ENCODE measurements at places on chromosomes 7 and 10. TPM values are rescaled to one million over a fixed set of nuclear protein-coding genes. Genes with fewer than 3 reads are reported as not detected.
A peak's percentile ranks its signal among the peaks of the same experiment; 100 is the strongest.

DNA sequence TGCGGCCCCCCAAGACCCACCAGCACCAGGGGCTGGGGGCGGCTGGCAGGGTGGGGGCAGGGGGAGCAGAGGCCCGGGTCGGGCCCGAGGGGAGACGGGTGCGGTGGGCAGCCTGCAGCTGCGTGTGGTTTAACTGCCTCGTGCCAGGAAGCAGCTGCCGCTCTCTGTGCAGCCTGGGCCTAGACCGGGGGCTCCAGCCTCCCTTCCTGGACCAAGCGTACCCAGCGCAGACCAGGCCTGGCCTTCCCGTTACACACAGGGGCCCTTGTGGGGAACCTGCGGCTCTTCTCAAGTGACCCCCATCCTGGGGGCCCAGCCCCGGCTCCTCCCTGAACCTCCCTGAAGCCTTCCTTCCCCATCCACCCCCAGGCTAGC, 6.6 kb upstream of the INTS1 start:
- no peak for DNase-seq
- no peaks in the 10 kb centered on the region for H3K27me3 ChIP-seq
- H3K4me1 ChIP-seq = peaks cover 7% of the 10 kb centered on the region
- H3K4me3 ChIP-seq = no peak overlapping the region
- no peaks in the 10 kb centered on the region for H3K36me3 ChIP-seq

DNA sequence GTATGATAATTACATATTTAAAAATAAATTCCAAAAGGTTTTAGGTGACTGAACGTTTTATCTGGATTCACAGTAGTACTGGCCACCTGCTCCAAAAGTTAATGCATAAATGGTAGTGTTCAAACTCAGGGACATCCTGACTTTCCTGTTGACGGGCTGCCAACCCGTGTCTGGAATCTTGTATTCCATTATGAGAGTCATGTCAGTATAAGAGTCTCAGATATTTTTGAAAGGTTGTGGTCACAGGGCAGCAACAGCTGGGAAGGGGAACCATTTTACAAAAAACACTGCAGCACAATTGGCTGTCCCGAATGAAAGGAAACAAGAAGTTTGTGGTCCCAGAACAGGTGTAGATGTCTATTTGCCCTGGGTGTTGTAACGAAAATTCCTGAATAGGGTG, 2.8 kb downstream of the TDRD1 start:
- no peak overlapping the region for H3K4me3 ChIP-seq
- no peaks in the 10 kb centered on the region for H3K4me1 ChIP-seq
- H3K27me3 ChIP-seq = peaks cover 8% of the 10 kb centered on the region
- DNase-seq = no peak

Gene LRRC27
- total RNA-seq = 3.6 TPM

Gene CPA2
- not detected for total RNA-seq

DNA sequence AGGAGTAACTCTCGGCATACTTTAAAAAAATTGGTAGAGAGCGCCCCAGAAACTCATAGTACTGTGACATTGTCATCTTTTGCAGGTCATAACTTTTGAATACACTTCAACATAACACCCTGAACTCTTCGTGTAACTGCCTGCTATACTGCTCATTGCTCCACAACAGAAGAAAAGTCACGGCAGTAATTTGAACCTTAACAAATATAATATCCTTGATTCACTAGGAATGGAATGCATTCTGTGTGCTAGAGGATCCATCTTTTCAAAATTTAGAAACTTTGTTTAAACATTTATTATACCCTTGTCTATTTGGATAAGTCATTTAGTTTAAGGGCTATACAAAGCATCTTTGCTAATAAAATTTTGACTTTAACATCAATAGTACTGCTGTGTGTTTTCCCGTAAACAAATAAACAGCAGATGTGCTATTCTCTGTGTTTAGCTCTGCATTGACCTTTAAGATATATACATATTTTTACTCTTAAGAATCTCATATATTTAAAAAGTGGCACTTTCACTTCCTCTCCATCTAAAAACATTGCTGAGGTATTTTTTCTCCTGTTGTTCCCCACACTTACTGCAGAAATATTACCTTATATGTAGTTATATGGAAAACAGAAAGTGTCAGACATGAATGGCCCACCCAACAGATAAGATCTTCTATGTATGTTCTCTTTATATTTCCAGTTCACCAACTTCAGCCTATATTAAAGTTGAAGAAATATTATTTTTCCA, 217.6 kb upstream of the TMEM229A start:
- no peaks in the 10 kb centered on the region for H3K27me3 ChIP-seq
- H3K4me3 ChIP-seq = no peak overlapping the region
- H3K27ac ChIP-seq = peak overlapping the region; percentile 76
- peaks cover 9% of the 10 kb centered on the region for H3K4me1 ChIP-seq
- H3K36me3 ChIP-seq = no peaks in the 10 kb centered on the region
- DNase-seq = peak; percentile 42

DNA sequence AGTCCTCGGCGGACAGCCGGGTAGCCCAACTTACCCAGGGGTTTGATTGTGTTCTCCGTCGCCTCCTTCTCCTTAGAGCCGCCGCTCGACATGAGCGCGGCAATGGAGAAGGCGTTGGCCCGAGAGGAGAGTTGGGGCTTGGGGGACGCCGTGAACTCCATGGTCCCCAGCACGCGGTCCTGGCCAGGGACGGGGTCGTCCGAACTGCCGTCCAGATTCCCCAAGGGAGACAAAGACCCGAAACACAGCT, 515 bp downstream of the TBX20 start:
- DNase-seq = no peak
- H3K36me3 ChIP-seq = no peaks in the 10 kb centered on the region
- H3K27ac ChIP-seq = no peak overlapping the region
- no peaks in the 10 kb centered on the region for H3K4me1 ChIP-seq
- peaks cover 86% of the 10 kb centered on the region for H3K27me3 ChIP-seq
- H3K4me3 ChIP-seq = peak overlapping the region; percentile 46

DNA sequence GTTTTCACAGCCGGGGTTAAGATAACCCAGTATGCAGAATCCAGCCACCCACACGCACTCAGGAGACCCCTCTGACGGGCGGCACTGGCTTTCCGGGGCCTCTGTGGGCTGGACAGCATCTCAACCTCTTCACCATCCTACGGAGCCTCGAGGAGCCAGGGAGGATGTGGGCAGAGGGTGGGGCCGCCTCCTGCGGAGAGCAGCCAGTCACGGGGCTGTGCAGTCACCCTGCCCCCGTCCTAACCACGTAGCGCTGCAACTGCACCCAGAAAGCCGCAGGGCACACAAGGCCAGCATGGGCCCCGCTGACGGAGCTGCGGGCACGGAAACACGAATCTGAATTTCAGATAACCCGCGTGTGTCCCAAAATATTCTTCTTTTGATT, 270.3 kb downstream of the ELFN1 start:
- no peak overlapping the region for H3K27ac ChIP-seq
- H3K4me3 ChIP-seq = no peak overlapping the region
- H3K4me1 ChIP-seq = peaks cover 4% of the 10 kb centered on the region
- no peak for DNase-seq
- H3K27me3 ChIP-seq = no peaks in the 10 kb centered on the region

DNA sequence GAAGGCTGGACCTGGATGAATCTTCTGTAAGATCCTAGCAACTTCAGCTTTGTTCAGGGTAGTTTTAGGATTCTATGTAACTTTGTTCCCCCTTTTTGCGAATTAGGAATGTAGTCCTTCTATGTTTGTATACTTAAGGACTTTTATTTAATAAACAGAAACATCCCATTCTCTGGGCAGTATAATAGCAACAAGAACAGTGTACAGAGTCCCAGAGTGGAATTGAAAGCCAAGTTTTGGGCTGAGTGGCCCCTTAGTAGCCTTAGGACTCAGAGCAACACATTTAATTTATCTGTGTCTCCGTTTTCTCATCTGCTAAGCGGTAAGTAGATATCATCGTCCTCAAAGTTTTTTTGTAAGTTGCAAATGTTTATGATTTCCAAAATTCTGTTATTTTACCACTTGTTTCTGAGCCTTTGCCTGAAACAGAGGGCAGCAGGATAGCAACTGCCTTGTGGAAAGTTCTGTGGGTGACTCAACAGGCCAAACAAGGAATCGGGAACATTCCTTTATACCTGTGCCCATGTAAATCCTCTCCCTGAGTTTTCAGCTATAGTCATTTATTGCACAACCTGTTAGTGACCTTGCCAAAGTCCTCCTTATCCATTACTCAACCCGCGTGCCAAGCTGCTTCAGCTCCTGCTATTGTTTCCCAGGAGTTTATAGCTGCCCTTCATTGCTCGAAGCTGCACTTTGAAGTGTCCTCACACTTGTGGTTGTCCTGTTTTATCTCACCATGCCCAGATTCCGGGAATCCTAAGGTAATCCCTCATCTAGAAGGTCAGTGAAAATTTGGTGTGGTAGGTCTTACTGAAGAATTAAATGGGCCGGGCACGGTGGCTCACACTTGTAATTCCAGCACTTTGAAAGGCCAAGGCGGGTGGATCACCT, 199.1 kb upstream of the AHR start:
- H3K4me1 ChIP-seq = no peaks in the 10 kb centered on the region
- no peak overlapping the region for H3K27ac ChIP-seq
- no peak for DNase-seq
- H3K27me3 ChIP-seq = no peaks in the 10 kb centered on the region

DNA sequence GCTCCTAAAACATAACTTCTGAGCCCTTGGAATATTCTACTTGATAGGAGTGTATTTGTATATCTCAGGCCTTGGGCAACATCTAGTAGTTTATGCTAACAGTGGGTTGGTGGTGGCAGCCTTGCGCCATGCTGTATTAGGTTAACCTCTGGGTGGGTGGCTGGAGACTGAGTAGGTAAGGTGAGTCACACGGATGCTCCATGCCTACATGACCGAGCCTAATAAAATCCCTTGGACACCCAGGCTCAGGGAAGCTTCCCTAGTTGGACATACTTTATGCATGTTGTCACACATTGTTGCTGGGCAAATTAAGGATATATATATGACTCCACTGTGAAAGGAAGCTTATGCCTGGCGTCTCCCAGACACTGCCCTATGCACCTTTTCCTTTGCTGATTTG, 6.0 kb upstream of the DAGLB start:
- H3K4me3 ChIP-seq = no peak overlapping the region
- H3K4me1 ChIP-seq = peaks cover 6% of the 10 kb centered on the region
- DNase-seq = peak; percentile 93
- peak overlapping the region; percentile 7 for H3K27ac ChIP-seq

DNA sequence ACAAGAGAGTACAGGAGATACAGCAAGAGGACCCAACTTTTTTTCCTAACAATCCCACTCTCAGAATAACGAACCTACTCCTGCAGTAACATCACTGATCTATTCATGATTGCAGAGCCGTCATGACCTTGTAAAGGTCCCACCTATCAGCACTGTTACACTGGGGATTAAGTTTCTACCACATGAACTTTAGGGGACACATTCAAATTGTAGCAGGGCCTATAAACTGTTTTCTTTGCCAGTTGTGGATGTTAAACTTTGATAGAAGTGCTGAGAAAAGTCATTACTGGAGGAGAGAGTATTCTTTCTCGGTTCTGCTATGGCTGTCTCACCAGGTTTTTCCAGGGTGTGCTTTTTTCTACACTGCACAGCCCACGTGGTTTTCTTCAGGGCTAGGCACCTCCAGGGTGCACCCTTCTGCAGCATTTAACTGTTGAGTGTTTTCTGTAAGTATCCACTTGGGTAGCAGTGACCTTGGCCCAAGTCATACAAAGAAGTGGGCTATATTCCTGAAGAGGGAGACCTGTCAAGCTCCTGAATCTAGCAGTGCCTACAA, 131.6 kb upstream of the AHR start:
- H3K27ac ChIP-seq = no peak overlapping the region
- no peak for DNase-seq
- H3K27me3 ChIP-seq = no peaks in the 10 kb centered on the region
- H3K36me3 ChIP-seq = no peaks in the 10 kb centered on the region
- H3K4me3 ChIP-seq = no peak overlapping the region

DNA sequence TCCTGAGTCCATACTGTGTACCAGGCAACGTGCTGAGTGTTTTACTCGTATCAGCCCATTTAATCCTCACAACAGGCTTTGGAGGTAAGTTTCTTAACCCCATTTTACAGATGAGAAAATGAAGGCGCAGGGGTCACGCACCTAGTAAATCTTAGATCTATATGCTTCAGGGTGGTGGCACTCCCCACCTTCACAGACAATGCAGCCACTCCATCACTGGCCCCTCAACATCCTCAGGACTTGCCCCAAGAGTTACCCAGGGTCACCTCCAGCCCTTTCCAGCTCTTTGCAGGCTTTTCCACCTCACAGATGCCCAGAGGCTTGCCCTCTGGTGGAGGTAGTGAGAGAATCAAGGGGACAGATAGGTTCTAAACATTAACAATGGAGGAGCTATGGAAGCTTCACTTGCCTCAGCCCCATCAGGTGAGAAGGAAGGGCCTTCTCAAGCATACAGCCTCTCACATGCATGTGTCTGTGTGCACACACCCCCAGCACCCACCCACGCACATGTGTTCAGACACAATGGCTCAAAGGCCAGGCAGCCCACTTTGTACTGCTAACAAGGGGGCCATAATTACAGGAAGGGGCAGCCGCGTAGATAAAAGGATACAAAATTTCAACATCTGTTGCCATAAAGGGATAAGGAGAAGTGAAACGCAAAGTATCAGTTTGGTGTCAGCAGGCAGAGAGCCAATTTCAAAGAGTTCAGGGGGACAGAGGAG, 29.1 kb downstream of the DPCD start:
- H3K4me3 ChIP-seq = no peak overlapping the region
- peaks cover 10% of the 10 kb centered on the region for H3K36me3 ChIP-seq
- H3K27ac ChIP-seq = no peak overlapping the region
- H3K27me3 ChIP-seq = no peaks in the 10 kb centered on the region
- no peaks in the 10 kb centered on the region for H3K4me1 ChIP-seq

GRCh38 chr10:92847202-92847864, 987 bp upstream of the EXOC6 start:
- H3K36me3 ChIP-seq = no peaks in the 10 kb centered on the region
- no peak overlapping the region for H3K4me3 ChIP-seq
- no peak overlapping the region for H3K27ac ChIP-seq
- no peaks in the 10 kb centered on the region for H3K27me3 ChIP-seq
- DNase-seq = peak; percentile 18
- peaks cover 2% of the 10 kb centered on the region for H3K4me1 ChIP-seq

- H3K27ac ChIP-seq = no peak overlapping the region
- H3K27me3 ChIP-seq = no peaks in the 10 kb centered on the region
- no peak for DNase-seq
Measured at GRCh38 chr7:80960244-80960795, 41.5 kb upstream of the SEMA3C start.

DNA sequence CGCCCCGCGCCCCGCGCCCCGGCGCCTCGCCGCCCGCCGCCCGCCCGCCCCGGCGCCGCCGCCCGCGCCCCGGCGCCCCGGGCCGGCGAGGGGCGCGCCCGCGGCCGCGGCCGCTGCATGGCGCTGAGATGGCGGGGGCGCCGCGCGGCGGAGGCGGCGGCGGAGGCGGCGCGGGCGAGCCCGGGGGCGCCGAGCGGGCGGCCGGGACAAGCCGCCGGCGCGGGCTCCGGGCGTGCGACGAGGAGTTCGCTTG, 174 bp downstream of the ADCY1 start:
- DNase-seq = no peak
- no peaks in the 10 kb centered on the region for H3K36me3 ChIP-seq
- H3K27me3 ChIP-seq = peaks cover 59% of the 10 kb centered on the region
- H3K4me1 ChIP-seq = peaks cover 2% of the 10 kb centered on the region

Gene METTL27
- 1.7 TPM for total RNA-seq

Gene ZNF503
- total RNA-seq = 0.83 TPM

- peak; percentile 83 for DNase-seq
- no peak overlapping the region for H3K4me3 ChIP-seq
- peak overlapping the region; percentile 49 for H3K27ac ChIP-seq
- no peaks in the 10 kb centered on the region for H3K27me3 ChIP-seq
- peaks cover 34% of the 10 kb centered on the region for H3K36me3 ChIP-seq
Measured at GRCh38 chr10:77844713-77845445, 81.7 kb downstream of the DLG5 start.

GRCh38 chr10:88066319-88066718, 202.9 kb downstream of the PTEN start:
- DNase-seq = no peak
- H3K27me3 ChIP-seq = no peaks in the 10 kb centered on the region
- no peak overlapping the region for H3K4me3 ChIP-seq
- no peak overlapping the region for H3K27ac ChIP-seq
- H3K4me1 ChIP-seq = peaks cover 26% of the 10 kb centered on the region
